ENCODE measurements at places on chromosomes 4 and X.

DNA sequence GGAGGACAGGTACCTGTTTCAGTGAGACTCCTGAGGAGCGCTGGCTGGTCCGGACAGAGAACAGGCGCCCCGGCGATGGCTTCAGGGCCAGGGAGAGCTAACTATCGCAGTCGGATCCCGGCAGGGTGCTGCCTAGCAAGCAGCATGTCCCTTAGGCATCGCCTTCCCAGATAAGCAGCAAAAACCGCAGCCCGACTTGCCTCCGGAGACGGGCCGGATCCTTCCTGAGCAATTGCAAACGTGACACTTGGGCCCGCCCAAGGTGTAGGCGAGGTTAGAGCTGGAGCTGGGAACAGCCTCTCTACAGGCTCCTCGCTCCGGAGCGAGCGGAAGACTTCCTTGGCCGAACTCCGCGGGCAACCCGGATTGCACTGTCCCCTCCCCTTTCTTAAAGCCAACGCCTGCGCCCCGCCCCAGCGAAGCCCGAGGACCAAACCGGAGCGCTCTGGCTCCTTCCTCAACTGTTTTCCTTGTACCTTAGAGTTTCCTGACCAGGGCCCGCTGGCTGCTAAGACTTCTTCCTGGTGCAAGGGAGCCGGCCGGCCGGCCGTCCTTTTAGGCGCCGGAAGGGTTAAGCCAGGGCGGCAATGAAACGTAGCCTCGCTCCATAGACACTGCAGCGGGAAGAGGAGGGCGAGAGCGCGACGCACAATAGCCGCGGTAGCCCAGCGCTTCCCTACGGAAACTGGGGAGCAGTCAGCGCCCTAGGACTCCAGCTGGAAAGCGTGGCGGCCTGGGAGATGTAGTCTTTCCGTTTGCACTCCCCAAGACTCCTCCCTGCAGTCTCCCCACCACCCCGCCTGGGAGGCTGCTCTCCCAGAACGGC lies at the start of gene OPHN1:
TSS of gene OPHN1 (minus strand) at position 341 of the 826 bp plus-strand sequence. CDS start 475 bp downstream, outside the sequence.
- DNase-seq, result no peak

DNA sequence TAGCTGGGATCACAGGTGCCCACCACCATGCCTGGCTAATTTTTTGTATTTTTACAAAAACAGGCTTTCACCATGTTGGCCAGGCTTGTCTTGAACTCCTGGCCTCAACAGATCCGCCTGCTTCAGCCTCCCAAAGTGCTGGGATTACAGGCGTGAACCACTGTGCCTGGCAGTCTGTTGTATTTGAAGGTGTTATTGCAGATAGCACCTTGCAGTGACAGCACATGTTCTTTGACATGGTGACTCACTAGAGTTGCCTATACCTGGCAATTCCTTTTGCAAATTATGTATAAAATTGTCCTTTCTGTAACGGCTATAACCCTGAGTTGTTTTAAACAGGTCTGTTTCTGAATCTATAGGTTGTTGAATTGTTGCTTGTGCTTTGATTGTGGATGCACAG lies 7.9 kb downstream of the OGT start:
- no peak for DNase-seq

- DNase-seq, result no peak
These were observed 297.3 kb upstream of the LCORL start for GRCh38 chr4:18318682-18319388.

DNA sequence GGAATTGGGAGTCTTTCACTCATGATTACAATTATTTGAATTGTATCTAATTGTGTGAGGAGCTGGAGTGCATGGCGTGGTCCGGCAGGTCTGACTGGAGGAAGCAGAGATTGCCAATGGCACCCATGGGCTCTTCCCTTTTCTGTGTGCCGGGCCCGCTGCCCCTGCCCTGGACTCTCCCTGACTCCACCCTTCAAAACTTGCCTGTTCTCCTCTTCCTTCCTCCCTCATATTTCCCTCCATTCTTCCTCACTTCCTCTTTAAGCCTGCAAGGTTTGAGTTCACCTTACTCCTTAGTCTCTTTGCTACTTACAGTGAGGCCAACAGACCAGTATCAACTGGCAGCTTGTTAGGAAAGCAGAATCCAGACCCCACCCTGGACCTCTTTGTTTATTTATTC lies 6.5 kb upstream of the STBD1 start:
- no peak for DNase-seq

- DNase-seq, result no peak
These were observed 89.4 kb upstream of the IL13RA1 start for GRCh38 chrX:118637997-118638396.

All from activated naive CD8-positive, alpha-beta T cell treated with anti-CD3 and anti-CD28 coated beads, Interleukin-2, amount 50 U/mL, for 24 hours (primary cell).